ENCODE measurements at places on chromosomes 5 and 9.

DNA sequence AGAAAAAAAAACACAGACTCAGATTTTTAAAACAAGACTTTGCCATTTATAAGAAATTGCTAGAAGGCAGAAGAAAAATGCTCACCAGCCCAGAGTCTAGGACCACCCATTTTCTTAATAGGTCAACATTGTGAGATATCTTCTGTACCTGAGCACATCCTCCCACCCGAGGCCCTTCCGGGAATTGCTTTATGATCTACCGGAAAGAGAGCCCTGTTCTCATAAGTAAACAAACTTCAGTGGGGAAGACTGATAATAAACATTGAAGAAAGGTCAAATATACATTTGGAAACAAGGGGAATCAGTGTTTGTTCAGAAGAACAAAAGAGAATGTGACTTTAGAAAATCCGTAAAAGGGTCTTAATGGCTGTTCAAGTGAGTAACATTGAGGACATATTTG is 44.4 kb downstream of the PRKACG start:
- DNase-seq = no peak

- no peak for DNase-seq
Observed at GRCh38 chr5:109669991-109670706, 19.6 kb upstream of the MAN2A1 start.

DNA sequence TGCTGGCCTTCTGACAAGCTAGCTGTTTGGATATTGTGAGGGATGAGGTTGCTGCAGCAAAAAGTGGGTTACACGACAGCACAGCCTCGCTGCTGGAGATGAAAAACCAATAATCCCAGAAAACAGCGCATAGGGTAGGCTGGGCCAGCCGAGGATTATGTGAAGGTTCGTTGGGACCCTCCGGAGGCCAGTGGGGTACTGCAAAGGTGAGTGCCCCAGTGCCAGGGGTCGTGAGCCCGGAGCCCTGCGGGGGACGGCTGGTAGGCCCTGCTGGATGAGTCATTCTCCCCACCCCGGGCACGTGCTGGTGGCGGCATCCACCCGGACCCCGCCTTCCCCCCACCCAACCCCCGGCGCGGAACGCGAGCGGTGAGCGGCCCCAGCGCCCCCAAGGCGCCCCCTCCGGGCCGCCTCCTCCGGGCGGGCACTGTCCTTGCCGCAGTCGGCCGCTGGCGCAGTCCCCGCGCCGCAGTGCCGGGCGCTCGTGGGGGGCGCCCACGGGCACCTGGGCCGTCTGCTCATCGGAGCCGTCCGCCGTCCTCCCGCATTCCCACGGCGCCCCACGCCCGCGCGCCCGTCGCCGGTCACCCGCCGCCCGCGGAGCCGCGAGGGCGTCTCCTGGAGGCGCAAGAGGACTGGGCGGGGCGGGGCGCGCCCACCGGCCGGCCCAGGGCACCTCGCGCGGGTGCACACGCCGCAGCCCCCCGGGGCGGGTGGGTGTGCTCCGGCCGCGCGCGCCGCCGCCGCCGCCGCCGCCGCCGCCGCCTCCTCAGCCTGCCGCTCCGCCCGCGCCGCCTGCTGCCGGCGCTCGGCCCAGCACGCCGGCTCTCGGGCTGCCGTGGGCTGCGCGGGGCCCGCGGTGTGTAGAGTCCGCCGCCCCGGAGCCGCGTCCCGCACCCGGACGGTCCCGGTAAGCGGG is at the start of gene PHF24:
PHF24 (plus strand) TSS at position 794 of the 919 bp plus-strand sequence. CDS start 13,014 bp downstream, outside the sequence.
- no peak for DNase-seq

GRCh38 chr9:109517901-109518377 is 19.8 kb upstream of the PTPN3 start:
- DNase-seq = no peak

DNA sequence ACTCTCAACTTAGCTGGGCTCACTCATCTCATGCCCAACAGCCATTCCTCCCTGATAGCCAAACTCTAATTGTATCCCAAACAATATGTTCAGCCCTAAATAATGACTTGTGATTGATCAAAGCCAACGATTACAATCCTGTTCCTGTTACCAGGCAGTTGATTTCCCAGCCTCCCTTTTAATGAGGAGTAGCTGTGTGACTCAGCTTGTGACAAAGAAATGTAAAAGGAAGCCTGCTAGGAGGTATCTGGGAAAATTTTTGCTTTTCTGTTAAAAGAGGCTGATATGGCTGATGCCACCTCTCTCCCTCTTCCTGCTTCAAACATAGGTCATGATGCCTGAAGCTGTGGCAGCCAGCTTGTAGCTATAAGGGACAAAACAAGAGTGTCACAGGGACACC is 19.6 kb upstream of the ENC1 start:
- no peak for DNase-seq

- peak; percentile 43 for DNase-seq
Observed at GRCh38 chr5:9288234-9288633, 257.6 kb downstream of the SEMA5A start.

- DNase-seq = peak; percentile 64
Observed at GRCh38 chr9:133113163-133113948, 7.7 kb downstream of the RALGDS start.

DNA sequence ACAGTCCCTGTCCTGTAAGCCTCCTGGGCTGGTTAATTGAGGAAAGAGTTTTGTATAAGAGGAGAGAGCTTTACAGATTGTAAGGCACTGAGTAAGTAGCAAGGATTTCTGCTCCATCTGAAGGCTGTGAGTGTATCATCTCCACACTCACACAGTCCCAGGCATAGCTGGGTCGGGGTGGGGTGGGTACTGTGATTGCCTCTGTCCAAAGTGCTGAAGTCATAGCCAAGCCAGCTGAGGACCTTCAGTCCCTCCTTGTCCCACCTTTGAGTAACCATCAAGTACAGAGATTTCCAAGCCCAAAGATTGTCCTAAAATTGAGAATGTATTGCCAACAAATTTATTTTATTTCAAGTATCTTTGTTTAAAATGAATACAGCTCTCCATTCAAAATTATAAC is 5.5 kb upstream of the DNAJB5 start:
- DNase-seq = no peak

- DNase-seq = no peak
Observed at GRCh38 chr5:77255617-77256016, 45.1 kb downstream of the PDE8B start.

GRCh38 chr9:84230355-84231145 is 110.0 kb downstream of the SLC28A3 start:
- DNase-seq = no peak

GRCh38 chr5:146832985-146833732 is 45.4 kb downstream of the PPP2R2B start:
- DNase-seq = no peak

GRCh38 chr9:27530915-27531755 is 1.5 kb upstream of the MOB3B start:
- DNase-seq = no peak

DNA sequence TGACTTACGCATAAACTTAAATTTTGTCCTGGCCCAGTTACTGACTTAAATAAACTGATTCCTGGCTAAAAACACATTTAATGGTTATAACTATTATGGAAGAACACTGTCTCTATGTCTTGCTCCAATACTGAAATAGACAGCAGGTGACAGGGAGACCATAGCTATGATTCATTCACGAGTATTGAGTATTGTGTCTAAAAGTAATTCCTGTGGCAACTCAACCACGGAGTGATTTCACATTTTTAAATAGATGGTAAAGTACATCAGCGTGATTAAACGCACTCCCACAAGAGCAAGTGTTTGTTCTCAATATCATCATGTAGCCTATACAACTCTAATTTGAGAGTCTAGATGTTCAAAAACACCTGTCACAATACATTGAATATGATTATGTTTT is 35.9 kb upstream of the PCSK1 start:
- no peak for DNase-seq

- no peak for DNase-seq
Observed at GRCh38 chr9:5652821-5653220, 23.9 kb downstream of the RIC1 start.

GRCh38 chr5:5318426-5319190 is 103.9 kb upstream of the ICE1 start:
- no peak for DNase-seq

DNA sequence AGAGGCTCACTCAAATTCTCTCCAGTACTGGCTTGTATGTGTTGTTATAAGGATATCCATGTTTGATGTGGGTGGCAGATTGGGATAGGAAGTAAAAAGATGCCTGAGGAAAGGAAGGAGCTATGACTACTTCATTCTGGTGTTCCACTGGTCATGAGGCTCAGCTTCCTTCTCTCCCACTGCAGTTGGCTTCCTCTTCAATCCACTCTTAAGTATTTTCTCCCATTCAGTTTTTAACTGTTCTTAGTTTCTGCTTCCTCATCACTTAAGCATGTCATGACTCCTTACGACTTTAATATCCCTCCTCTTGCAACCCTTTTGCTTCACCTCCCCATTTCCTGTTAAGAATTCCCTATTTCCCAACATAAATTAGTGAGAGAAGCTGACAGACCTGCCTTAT is 81.1 kb downstream of the PJA2 start:
- no peak for DNase-seq

DNA sequence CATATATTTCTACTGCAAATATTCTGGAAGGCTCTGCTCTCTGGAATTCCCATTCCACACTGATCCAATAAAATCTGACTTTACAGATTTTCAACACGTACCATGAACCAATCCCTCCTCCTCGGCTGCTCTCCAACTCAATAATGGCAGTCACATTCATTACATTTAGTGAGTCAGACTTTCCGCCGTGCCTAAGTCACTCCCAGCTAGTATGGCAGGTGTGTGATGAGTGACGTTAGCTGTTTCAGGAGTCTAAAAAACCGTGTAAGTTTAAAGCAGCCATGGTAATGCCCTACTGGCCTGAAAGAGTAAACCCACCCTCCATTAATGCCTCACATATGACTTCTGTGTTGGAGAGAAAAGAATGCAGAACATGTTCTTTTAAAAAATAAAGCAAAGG is 3.3 kb downstream of the FBN2 start:
- no peak for DNase-seq

- no peak for DNase-seq
Observed at GRCh38 chr9:118439441-118439840, 735.2 kb downstream of the TLR4 start.

GRCh38 chr9:68495247-68495646 is 45.4 kb downstream of the TMEM252 start:
- no peak for DNase-seq

DNA sequence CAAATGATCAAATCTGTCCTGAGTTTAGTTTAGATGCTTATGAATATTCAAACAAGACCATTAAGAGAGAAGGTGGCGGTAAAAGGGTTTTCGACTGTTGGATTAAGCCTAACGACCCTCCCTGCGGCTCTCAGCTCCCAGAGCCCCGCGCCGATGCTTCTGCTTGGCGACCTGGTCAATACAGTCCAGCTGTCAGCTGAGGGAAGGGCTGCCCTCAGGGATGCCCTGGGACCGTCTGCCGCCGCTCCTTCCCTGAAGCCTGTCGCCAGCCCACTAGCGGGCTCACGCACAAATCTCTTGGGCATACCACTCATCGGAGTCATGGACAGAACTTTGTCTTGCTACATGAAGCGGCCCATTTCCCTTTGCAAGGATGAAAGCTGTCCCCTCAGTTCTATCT is 136.6 kb upstream of the RAPGEF1 start:
- DNase-seq = no peak

- DNase-seq = peak; percentile 30
Observed at GRCh38 chr5:57494104-57495098, 11.8 kb upstream of the ACTBL2 start.

- DNase-seq = no peak
Observed at GRCh38 chr5:139116100-139116655, 82.0 kb downstream of the SIL1 start.

DNA sequence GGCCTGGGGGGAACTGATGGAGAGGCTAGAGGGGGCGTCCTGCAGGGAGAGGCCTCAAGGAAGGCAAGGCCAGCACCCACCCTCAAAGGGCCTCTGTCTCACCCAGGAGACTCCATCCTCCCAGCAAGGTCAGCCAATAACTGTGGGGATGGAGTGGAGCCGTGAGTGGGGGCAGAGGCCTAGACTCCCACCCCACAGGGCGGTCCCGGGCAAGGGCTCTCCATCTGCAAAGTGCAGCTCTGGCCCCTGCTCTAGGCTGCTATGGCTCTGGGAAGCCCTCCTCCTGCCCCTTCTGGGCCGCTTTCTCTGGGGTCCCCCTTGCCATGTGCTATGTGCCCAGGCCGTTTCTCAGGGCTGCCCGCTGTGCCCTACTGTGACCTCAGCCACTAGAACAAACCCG is 14.0 kb downstream of the FPGS start:
- no peak for DNase-seq

DNA sequence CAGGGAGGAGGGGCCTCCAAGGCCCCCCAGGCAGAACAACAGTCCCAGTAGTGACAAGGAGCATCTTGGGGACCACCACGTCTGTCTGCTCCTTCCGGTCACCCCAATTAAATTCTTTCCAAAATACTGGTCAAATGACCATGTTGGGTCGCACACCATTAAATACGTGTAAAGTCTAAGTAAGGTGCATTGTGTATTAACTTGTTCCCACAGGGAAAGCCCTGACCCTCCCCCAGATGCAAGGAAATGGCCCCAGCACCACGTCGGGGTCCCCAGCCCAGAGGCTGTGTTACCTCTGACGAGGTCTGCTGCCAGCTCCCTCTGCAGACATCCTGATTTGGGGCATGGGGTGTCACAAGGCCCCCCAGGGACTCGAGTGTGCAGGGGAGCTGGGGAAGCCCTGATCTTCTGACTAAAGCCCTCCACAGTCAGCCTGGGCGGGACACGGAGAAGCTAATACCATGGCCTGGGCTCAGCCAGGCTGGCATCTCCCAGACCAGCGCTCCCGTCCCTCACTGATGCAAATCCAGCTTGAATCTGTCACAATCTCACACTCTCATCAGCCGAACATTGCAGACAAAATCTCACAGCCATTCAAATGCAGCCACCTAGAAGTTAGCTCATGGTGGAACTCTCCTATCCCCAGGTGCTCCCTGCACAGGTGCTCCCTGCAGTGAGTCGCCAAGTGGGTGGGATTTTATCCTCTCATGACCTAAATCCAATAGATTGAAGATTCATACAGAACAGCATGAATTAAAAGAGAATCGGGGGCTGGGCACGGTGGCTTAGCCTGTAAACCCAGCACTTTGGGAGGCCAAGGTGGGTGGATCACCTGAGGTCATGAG is 13.6 kb downstream of the TERT start:
- DNase-seq = no peak

DNA sequence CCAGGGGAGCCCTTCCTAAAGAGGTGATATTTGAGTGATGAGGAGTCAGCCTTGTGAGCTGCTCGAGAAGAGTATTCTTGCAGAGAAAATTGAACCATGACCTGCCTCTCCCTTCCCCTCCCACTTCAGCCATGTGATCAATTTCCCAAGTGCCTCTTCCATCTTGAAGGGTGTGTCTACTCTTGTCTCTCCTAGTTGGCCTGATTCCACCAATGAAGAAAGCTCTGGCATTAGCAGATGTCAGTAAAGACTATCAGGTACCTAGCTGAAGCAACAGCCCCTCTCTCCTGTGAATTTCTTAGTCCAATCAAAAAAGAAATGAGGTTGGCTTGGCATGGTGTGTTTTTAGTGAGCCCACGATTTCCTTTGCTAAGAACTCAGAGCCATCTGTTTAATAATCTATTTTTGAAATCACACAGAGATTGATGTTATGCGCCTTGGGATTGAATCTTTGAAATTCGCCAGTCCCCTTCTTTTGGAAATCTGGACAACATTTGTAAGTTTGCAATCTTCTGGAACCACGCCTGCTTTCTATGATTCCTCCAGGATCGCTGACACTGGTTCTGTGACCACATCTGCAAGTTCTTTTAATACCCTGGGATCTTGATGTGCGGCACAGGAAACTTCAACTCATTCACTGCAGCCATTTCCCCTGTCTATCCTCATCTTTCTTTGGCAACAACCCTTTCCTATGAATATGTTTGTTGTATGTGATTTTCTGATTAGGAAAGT is 404.6 kb downstream of the DMRT2 start:
- no peak for DNase-seq
